ENCODE measurements at places on chromosomes 12 and 14. TPM values are rescaled to one million over a fixed set of nuclear protein-coding genes. Genes with fewer than 3 reads are reported as not detected.

Gene POLE2
- total RNA-seq = 23.5 TPM

Gene CEBPE
- not detected for total RNA-seq

Gene KLRB1
- not detected for total RNA-seq

Gene P2RX2
- 8.0 TPM for total RNA-seq

Gene CCDC88C
- total RNA-seq = 31.2 TPM

Gene BMAL2
- 19.3 TPM for total RNA-seq

Gene PLBD1
- 62.8 TPM for total RNA-seq

Gene VEZT
- 51.9 TPM for total RNA-seq

Gene LPAR5
- total RNA-seq = 14.8 TPM

Gene KCNJ8
- total RNA-seq = 6.5 TPM

Gene ARHGEF40
- total RNA-seq = 1.3 TPM

Gene KCNH3
- not detected for total RNA-seq

Measured in esophagus squamous epithelium (tissue), 5 donors.